NB4 (cell line): ENCODE measurements at places on chromosomes 11 and 22.

DNA sequence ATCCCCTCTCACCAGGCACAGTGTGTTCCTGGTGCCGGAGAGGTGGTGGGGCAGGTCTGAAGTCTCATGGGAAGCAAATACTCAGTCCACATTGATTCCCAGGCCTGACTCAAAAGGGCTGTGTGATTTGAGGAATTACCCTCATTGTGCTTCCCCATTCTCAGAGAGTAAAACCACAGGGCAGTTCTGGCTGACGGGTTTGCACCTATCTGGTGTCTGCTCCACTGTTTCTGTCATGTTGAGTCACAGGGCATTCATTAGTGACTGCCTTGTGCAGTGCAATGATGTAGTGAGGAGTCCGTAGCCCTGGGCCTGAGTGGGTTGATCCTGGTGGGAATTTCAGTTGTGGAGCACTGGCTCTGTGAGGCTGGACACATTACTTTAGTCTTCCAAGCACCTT is 85.2 kb upstream of the ARHGAP20 start:
- peak; percentile 32 for DNase-seq

DNA sequence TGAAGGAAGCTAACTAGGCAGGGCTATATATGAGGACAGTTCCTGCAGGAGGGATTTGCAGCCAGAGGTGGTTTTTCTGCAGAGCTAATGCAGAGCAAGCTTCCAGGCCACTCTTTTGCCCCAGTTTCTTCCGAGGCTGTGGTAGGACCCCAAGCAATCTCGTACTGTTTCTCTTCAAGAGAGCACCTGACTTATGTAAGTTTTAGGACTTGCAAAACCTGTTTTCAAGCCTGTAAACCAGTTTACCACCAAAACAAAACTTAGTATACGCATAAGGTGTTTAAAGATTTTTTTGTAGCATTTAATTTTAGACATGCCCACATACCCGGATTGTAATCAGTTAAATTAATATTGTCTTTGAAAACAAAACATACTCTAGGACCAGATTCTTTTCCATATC is 7.7 kb upstream of the APLP2 start:
- no peak for DNase-seq

GRCh38 chr11:15988016-15988550 is 368.3 kb downstream of the SOX6 start:
- no peak for DNase-seq

DNA sequence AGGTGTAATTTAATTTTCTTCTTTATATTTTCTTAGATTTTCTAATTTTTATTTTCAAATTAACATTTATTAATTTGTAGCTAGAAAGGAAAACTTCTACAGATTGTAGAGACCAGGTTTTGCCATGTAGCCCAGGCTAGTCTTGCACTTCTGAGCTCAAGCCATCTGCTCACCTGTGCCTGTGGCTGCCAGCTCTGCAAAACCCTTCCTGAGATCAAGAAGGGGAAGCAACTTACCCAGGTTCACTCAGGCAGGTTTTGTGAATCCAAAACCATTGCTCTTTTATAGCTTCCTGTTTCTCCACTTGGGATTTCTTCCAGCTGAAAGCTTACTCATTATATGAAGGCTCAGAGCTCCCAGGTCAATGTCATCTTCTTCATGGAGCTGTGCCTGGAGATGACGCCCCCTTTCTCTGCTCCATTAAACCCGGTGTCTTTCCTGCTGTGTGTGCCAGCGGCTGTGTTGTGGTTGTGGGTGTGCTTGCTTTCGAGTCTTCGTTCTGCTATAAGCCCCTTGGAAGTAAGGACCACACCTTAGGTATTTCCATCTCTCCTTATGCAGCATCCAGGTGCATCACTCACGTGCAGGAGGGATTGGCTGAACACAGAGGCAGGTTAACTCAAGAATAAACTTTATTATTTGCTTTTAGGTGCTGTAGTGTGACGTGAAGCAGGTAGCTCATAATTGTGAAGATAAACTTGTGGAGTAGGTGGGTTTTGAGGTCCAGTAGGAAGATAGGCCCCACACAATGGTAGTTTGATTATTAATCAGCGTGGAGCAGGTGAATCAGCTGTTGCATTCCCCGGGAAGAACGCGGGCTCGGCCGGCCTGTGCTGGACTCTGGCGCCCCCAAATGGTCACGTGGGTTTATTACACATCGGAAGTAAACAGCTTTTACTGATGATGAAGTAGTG is 42.2 kb upstream of the INCENP start:
- DNase-seq = peak; percentile 74

- DNase-seq = no peak
These were observed 14.2 kb downstream of the ALG12 start for GRCh38 chr22:49904040-49904369.

DNA sequence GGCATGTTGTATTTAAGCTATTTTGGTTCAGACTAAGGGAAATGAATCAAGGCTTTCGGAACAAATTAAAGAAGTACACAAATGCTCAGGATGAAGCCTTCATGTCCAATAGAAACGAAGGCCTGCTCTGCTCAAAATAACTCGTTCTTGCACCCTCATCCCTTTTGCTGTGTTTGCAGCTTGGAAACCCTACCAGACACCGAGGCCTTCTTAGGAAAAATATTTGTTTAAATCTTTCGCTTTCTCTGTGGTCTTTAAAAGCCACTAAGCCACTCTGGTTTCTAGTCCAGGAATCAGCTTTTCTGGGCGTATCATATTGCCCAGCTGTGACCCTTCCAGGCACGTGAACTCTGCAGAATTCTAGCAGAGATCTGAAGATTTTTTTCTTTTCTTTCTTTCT is 60.9 kb upstream of the HSPA8 start:
- no peak for DNase-seq

DNA sequence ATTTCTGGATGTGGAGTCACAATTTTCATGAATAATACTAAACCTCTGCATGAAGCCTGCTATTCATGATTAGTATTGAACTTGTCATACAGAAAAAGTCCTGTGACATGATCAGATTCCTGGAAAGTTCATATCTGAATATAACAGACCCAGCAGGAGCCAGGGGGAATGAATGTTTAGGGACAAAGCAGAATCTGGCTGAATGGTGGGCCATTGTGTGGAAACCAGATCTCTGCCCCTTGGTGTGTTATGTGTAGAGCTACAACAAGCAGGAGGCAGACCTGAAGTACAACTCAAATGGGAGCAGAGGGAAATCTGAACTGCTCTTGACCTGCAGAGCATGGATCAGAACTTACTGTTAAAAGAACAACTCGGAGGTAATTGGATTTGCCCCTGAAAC is 30.3 kb downstream of the KREMEN1 start:
- DNase-seq = no peak

GRCh38 chr11:18491924-18492323 is 34.8 kb downstream of the TSG101 start:
- no peak for DNase-seq

- DNase-seq = no peak
These were observed 75.3 kb downstream of the CD44 start for GRCh38 chr11:35214226-35214770.

GRCh38 chr11:76147106-76147740 is 59.1 kb downstream of the WNT11 start:
- no peak for DNase-seq

DNA sequence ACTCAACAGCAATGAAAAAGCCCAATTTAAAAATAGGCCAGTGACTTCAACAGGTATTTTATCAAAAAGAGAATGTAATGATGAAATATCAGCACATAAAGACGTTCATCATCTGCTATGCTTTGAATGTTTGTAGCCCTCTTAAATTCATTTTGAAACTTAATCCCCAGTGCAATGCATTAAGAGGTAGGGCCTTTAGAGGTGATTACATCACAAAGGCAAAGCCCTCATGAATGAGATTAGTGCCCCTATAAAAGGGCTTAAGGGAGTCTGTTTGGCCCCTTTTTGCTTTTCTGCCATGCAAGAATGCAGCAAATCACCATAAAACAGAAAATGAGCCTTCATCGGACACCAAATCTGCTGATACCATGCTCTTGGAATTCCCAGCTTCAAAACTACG is 637.0 kb downstream of the DLG2 start:
- no peak for DNase-seq

- DNase-seq = no peak
These were observed 673.8 kb downstream of the NELL1 start for GRCh38 chr11:21343204-21343603.

GRCh38 chr11:88043149-88043548 is 132.1 kb downstream of the RAB38 start:
- no peak for DNase-seq

GRCh38 chr11:86577644-86578636 is 94.5 kb downstream of the ME3 start:
- no peak for DNase-seq

GRCh38 chr11:133961890-133962289 is 5.1 kb upstream of the IGSF9B start:
- DNase-seq = no peak

DNA sequence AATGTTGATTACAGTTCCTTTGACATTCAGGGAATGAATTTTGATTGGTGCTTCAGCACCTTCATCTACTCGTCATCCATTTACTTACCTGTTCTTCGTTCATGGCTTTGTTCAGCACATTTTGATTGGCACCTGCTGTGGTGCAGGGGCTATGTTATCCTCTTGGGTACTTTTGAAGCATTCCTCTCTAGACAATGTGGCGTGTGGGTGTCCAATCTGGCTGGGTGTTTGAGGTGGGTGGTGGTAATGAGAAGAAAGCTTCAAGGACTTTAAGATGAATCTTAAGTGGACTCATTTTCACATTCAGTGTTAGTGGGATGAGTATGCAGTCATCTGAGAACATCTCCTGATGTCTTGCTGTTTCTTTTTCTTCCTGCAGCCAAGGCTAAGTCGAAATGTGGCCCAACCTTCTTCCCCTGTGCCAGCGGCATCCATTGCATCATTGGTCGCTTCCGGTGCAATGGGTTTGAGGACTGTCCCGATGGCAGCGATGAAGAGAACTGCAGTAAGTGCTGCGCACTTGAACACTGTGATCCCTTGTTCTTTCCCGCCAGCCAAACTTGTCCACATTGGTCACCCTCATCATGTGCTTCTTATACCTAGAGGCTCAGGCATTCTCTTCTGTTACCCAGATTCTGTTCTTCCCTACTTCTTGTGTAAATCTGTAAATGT is 137.5 kb downstream of the LDLRAD3 start:
- no peak for DNase-seq

- DNase-seq = no peak
These were observed 28.4 kb downstream of the ZNF143 start for GRCh38 chr11:9489080-9489765.

DNA sequence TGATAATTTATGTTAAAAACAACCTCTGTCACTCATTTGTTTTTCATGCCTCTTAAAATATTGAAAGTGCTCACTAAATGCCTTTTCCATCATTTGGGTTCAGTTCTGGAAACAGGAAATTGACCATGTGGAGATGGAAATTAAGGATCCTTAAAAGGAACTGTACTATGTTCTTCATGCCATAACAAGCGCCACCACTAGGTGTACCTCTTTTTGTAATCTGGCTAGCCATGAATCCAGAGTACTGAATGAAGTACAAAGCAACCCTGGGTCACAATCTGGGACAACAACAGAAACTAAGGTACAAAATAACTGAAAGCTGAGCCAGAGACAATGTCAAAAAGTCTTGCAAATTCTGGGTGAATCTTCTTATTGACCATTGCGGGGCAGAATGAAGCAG is 559.1 kb downstream of the FAM181B start:
- peak; percentile 11 for DNase-seq

DNA sequence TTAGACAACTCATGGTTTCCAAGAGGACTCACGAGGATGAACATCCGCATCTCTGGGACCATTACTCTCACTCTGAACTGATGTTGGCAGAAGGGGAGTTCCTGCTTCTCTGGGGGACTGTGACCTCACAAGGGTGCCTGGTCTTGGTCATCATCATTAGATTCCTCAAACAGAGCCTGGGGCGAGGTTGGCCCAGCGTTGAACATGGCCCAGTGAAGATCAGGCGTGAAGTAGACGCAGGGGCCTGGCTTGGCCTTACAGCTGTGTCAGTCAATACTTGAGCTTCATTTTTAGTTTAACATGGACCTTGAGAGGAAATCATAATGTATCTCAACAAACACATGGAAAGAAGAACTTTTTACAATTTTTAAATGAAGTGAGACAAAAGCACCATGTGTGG is 617.1 kb downstream of the BRD1 start:
- DNase-seq = no peak

GRCh38 chr22:27535452-27535851 is 266.1 kb downstream of the MN1 start:
- no peak for DNase-seq

- DNase-seq = no peak
These were observed at the start of gene KLHL35 for GRCh38 chr11:75432911-75433321. KLHL35 (minus strand) TSS chr11:75433203; CDS start chr11:75430629, 2,574 bp downstream.

DNA sequence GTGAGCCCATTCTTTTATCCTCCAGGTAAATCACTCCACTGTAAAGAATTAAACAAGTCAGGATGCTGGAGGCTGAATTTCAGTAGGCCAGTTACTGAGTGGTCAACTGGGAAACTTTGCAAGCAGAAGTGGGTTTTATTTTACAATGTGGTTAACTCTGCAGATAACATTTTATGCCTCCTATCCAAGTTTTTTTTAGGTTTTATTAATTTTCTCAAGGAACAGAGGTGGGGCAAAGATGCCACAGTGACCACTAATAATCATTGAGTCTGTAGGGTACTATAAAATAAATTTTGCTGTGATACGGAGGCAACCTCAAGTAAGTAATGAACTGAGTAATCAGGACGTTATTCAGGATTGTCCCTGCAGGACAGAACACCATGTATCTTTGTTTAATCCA is 599.9 kb downstream of the METTL15 start:
- no peak for DNase-seq

GRCh38 chr22:36175892-36176291 is 15.3 kb upstream of the APOL3 start:
- DNase-seq = no peak

DNA sequence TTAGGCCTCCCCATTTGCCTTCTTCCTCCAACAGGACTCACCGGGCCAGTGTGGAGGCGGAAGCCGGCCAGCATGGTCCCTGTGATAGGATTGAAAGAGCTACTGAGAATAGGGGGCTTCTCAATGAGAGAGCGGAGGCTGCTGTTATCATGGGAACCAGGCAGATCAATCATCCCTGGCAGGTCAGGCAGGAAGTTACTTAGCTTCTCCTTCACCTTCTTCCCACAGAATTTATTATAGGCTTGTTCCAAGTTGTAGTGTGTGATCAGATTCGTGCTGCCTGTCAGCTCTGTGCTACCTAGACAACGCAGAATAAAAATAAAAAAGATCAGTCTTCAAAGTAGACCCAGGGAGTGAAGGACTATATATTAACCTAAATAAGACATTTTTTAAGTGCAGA is 7.1 kb downstream of the MED19 start:
- DNase-seq = no peak

- peak; percentile 44 for DNase-seq
These were observed 7.7 kb downstream of the CD44 start for GRCh38 chr11:35146711-35147110.

DNA sequence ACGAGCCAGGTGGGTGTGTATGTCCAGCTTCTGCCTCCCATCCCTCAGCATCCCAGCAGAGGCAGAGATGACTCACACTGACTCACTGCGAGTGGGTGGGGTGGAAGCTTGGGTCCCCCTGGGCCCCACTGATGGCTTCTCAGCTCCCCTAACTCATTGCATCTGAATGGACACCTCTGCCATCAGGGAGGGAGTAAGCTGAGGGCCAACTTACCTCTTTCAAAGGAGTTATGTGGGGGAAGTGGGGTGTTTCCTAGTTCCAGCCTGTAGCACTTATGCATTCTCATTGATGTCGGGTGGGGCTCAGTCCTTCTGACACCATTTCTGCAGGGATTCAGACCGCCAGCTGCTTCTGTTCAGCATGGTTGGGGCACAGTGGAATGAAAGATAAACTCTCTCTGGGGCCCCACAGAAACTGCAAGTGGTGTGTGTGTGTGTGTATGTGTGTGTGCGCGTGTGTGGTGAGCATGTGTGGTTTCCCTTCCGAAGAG is 1425.8 kb downstream of the TBC1D22A start:
- DNase-seq = peak; percentile 12

GRCh38 chr11:75212411-75212810 is 28.2 kb upstream of the TPBGL start:
- DNase-seq = no peak
